ENCODE measurements at places on chromosomes 7 and 10. TPM values are rescaled to one million over a fixed set of nuclear protein-coding genes. Genes with fewer than 3 reads are reported as not detected.

DNA sequence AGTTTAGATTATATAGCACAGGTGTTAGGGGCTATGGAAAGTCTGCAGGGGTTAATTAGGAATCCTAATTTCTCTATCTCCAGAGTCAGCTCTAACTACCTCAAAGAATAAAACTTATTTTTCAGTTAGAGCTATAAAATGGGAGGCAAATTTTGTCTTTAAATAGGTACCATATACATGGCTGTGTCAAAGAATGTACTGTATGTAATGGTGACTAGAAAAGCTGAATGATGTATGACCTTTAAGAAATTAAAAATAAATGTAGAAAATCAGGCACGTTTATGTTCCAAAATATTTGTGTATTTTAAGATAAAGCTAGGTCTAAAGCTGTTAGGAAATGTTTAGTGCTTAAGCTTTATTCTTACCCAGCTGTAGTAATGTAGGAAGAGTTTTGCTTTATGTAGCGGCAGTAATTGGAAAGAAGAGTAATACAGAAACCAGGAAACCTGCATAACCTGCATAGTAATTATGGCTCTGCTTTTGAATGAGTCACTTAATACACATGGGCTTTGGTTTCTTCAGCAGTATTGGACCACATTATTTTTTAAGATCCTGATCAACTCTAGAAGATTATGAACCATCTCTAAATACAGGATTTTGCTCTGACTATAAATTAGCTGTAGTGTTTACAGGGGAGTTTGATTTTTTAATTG is 85.0 kb downstream of the KMT2E start:
- H3K4me3 ChIP-seq, result no peak overlapping the region
- H3K27ac ChIP-seq, result no peak overlapping the region
- H3K4me1 ChIP-seq, result peaks cover 43% of the 10 kb centered on the region
- no peak for DNase-seq
- H3K36me3 ChIP-seq, result peaks cover 27% of the 10 kb centered on the region

DNA sequence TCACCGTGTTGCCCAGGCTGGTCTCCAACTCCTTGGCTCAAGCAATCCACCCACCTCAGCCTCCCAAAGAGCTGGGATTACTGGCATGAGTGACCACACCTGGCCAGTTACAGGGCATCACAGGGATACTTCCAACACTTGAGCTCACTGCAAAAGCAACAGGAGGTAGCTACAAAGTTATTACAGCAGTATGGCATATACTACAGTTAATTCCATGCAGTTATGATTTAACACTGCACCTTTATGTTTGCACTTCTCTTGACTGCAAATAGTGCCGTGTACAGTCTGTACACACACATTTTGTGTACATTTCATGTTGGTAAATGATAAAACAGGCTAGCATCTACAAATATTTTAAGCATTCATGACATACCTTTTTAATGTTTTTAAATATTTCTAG is 21.3 kb downstream of the SRPK2 start:
- H3K27ac ChIP-seq, result no peak overlapping the region
- no peaks in the 10 kb centered on the region for H3K27me3 ChIP-seq
- H3K4me3 ChIP-seq, result no peak overlapping the region
- H3K36me3 ChIP-seq, result no peaks in the 10 kb centered on the region
- DNase-seq, result no peak
- H3K4me1 ChIP-seq, result peaks cover 9% of the 10 kb centered on the region

- no peak for DNase-seq
- H3K4me1 ChIP-seq, result no peaks in the 10 kb centered on the region
- no peaks in the 10 kb centered on the region for H3K36me3 ChIP-seq
- no peaks in the 10 kb centered on the region for H3K27me3 ChIP-seq
- H3K4me3 ChIP-seq, result no peak overlapping the region
- H3K27ac ChIP-seq, result no peak overlapping the region
Observed at GRCh38 chr10:12512332-12513002, 163.1 kb downstream of the CAMK1D start.

DNMBP gene
- 13.2 TPM for total RNA-seq

DNA sequence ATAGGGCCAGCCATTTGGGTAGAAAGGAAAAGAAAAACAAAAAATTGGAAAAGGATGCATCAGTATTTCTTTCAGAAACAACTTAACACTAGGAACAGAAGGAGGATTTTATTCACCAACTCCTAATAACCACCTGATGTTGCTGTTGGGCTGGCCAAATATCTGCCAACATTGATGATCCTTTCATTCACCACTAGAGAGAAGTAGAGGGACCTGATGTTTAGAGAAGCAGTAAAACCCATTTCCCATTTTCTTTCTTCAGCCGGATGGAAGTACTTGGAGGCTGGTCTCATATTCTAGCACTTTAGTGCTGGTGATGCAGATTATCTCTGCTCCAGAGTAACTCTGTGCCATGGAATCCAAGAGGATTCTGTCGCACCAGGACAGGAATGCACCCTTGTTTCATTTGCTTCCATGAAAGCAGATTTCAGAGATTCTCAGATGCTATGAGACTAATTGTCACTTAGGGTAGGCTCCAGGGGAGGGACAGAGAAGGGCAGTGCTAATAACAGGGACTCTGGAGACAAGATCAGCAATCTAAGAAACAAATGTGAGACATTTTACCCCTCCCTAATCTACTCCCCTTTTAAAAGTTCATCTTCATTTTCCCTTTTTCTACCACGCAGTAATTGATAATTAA is 3.1 kb downstream of the KLLN start:
- DNase-seq, result no peak
- H3K4me3 ChIP-seq, result no peak overlapping the region
- no peaks in the 10 kb centered on the region for H3K27me3 ChIP-seq
- no peak overlapping the region for H3K27ac ChIP-seq
- H3K4me1 ChIP-seq, result peaks cover 15% of the 10 kb centered on the region

CUZD1 gene
- total RNA-seq, result 0.14 TPM

- peak; percentile 45 for DNase-seq
- no peaks in the 10 kb centered on the region for H3K4me1 ChIP-seq
- H3K27ac ChIP-seq, result no peak overlapping the region
- no peaks in the 10 kb centered on the region for H3K36me3 ChIP-seq
Observed at GRCh38 chr7:158252081-158252836, 335.4 kb downstream of the PTPRN2 start.

DNA sequence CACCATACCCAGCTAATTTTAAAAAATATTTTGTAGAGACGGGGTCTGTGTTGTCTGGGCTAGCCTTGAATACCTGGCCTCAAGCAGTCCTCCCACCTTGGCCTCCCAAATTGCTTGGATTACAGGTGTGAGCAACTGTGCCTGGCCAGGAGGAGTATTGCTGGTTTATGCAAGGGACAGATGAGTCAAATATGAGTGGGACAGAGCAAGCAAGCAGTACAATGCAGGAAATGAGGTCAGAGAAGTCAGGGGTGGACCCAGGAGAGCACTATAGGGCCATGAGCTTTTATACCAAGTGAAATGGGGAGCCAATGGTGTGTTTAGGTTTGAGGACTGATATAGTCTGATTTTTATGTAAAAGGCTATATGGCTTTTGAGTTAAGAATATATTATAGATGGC is 6.3 kb downstream of the TSPAN13 start:
- no peaks in the 10 kb centered on the region for H3K36me3 ChIP-seq
- H3K27ac ChIP-seq, result no peak overlapping the region
- no peak overlapping the region for H3K4me3 ChIP-seq
- H3K4me1 ChIP-seq, result no peaks in the 10 kb centered on the region
- DNase-seq, result no peak
- H3K27me3 ChIP-seq, result no peaks in the 10 kb centered on the region

DNA sequence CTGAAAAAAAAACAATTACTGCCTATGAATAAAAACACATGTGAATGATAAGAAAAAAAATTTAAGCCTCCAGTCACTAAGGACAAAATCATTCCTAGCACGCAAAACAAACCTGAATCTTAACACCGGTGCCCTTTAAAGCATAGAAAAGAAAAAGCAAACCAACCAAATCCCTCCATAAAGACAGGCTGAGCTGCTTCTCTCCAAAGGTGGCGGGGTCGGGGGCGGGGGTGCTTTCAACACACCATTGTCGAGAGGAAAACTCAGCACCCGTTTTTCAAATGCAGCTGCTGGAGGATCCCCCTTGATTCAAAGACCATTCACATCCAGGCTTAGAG is 1.4 kb downstream of the ST8SIA6 start:
- no peak overlapping the region for H3K4me3 ChIP-seq
- peaks cover 34% of the 10 kb centered on the region for H3K27me3 ChIP-seq
- H3K36me3 ChIP-seq, result no peaks in the 10 kb centered on the region
- no peak for DNase-seq

OPALIN gene
- total RNA-seq, result not detected

GRCh38 chr10:126876456-126876855 is 28.8 kb upstream of the DOCK1 start:
- H3K36me3 ChIP-seq, result no peaks in the 10 kb centered on the region
- no peaks in the 10 kb centered on the region for H3K4me1 ChIP-seq
- no peaks in the 10 kb centered on the region for H3K27me3 ChIP-seq
- no peak for DNase-seq

DNA sequence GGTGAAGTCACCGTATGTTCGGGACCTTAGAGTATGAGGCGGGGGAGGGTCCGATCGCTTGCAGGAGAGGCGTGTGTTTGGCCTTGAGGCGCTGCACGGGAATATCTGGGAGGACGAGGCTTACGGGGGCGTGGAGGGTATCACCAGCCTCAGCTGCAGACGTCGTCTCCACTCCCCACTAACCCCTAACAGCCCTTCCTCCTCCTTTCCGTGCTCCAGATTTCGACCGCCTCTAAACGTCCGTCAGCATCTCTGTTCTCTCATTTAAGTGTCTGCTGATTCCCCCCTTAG is 23.5 kb upstream of the ZNF12 start:
- no peak overlapping the region for H3K27ac ChIP-seq
- H3K36me3 ChIP-seq, result no peaks in the 10 kb centered on the region
- DNase-seq, result no peak
- H3K27me3 ChIP-seq, result no peaks in the 10 kb centered on the region
- peaks cover 5% of the 10 kb centered on the region for H3K4me1 ChIP-seq

UNCX gene
- not detected for total RNA-seq

DNA sequence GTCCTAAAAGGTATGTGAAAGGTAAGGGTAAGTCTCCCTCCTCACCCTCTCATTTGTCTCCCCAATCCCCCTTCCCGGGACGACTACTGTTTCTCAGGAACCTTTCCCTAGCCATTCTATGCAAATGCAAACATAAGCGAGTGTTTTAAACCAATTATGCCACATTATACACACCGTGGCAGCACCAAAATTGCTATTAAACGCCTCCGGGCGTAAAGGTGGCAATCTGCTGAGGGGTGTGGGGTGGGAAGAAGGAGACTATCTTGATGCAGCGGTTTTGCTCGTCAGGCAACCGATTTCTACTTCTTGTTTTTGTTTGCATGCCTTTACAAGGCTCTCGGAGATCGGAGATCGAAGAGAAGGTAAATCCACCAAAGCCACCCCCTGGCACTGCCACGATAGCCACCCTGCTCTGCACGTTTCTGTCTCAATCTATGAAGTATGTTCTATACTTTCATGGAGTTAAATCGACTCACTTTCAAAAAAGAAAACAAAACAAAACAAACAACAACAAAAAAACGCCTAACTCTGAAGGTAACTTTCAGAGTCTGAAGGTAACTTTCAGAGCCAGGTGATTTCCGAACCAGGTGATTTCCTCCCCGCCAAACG is 46.0 kb upstream of the CDK1 start:
- no peak for DNase-seq
- H3K27ac ChIP-seq, result no peak overlapping the region
- H3K36me3 ChIP-seq, result no peaks in the 10 kb centered on the region

CHST12 gene
- total RNA-seq, result 21.4 TPM

FZD8 gene
- 4.6 TPM for total RNA-seq

GRCh38 chr10:75399461-75400162 is 2.0 kb downstream of the ZNF503 start:
- peaks cover 12% of the 10 kb centered on the region for H3K4me1 ChIP-seq
- peak overlapping the region; percentile 92 for H3K27ac ChIP-seq
- H3K36me3 ChIP-seq, result no peaks in the 10 kb centered on the region
- DNase-seq, result peak; percentile 89

DNA sequence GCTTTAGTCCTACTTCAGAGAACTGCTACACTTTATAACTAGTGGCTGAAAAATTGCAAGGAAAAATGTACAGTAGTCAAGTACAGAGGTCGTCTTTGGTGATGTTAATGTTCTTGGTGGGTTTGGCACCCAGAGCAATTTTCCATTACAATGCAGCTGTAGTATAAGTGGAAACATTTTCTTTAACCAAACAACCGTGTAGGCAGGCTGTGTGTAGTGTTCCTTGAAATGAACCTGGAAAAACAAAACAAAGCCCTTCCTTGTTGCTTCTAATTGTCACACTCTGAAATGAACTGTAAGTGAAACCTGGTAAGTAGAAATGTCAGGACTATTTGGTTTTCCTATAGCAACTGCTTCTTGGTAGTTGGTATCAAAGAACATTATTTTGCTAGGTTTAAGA is 256.9 kb downstream of the MDFIC start:
- no peak overlapping the region for H3K27ac ChIP-seq
- H3K36me3 ChIP-seq, result no peaks in the 10 kb centered on the region
- no peaks in the 10 kb centered on the region for H3K4me1 ChIP-seq
- DNase-seq, result no peak
- H3K4me3 ChIP-seq, result no peak overlapping the region

DNA sequence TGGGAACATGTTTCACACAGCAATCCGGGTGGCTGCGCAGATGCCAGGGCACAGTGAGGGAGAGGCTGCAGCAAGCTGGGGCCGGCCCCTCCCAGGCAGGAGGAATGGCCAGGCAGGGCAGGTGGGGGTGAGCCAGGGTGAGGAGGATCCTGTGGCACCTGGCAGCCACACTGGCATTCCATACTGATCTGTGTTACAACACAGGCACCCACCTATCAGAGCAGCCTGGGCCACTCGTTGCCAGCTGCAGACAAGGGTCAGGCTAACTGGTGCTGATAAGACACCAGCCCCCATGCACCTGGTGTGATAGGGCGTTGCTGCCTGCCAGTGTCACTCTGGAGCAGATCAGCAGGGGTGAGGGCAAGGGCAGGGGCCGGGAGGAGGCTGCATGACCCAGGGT is 16.6 kb upstream of the RET start:
- H3K27me3 ChIP-seq, result no peaks in the 10 kb centered on the region
- DNase-seq, result no peak

RBP4 gene
- 4.6 TPM for total RNA-seq

- H3K27ac ChIP-seq, result no peak overlapping the region
- H3K27me3 ChIP-seq, result no peaks in the 10 kb centered on the region
- no peak for DNase-seq
- no peaks in the 10 kb centered on the region for H3K4me1 ChIP-seq
Observed at GRCh38 chr7:48426966-48427555, 255.8 kb downstream of the ABCA13 start.

GRCh38 chr7:44376429-44377133 is 51.2 kb upstream of the CAMK2B start:
- H3K4me3 ChIP-seq, result no peak overlapping the region
- no peaks in the 10 kb centered on the region for H3K36me3 ChIP-seq

TET1 gene
- total RNA-seq, result 0.91 TPM

DNA sequence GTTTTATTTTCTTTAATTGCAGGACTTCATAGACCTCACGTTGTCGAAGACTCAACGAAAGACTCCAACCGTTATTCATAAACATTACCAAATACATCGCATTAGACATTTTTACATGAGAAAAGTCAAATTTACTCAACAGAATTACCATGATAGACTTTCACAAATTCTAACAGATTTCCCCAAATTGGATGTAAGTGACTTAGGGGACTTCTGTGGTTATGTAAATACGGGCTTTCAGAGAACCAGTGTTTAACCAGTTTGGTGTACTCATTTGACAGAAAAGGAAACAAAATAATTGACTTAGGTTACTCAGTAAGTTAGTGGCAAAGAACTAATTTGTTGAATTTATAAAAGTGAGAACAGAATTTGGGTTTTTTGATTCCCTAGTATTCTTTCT is 4.2 kb downstream of the GTPBP4 start:
- H3K27me3 ChIP-seq, result no peaks in the 10 kb centered on the region
- no peaks in the 10 kb centered on the region for H3K36me3 ChIP-seq
- H3K4me3 ChIP-seq, result no peak overlapping the region
- H3K4me1 ChIP-seq, result peaks cover 31% of the 10 kb centered on the region
- no peak for DNase-seq

TSPAN15 gene
- 10.5 TPM for total RNA-seq
